NCI-H2171 (cell line): ENCODE measurements at places on chromosomes 2 and 18.

DNA sequence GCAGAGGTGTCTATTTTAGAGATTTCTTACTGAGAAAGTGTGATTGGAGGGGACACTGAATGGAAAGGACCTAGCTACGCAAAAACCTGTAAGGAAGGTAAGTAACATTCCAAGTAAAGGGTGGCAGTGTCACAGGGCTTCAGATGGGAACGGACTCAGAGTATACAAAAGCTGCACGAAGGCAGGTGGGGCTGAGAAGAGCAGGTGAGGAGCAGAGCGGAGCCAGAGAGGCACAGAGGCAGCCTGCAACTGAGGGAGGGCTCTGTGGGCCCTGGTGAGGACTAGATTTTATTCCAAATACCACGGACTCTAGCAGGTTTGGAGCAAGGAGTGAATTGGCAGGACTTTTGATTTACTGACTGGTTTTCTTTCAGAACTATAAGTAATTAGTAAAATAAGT is 331.3 kb upstream of the PKDCC start:
- no peak for DNase-seq

- no peak for DNase-seq
These were observed 154.8 kb upstream of the FHL2 start for GRCh38 chr2:105553538-105554196.

GRCh38 chr18:46294751-46295150 is 190.6 kb downstream of the HAUS1 start:
- no peak for DNase-seq

DNA sequence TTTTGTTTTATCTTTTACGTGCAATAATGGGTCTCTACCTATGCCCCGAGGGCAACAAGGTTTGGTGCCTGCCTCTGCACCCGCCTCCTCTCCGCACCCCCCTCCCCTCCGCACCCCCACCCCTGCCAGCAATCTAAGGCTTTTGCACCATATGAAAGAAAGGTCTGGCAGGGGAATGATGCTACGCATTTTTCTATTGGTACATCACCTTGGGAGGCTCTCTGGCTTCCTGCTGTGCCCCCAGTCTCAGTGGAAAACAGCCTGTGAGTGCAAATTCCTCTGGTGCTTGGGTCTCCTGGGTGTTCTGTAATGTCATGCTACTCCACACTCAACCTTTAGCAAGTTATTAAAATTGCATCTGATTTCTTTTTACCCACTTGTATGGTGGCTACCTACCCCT is 161.3 kb upstream of the SMAD7 start:
- DNase-seq = no peak

DNA sequence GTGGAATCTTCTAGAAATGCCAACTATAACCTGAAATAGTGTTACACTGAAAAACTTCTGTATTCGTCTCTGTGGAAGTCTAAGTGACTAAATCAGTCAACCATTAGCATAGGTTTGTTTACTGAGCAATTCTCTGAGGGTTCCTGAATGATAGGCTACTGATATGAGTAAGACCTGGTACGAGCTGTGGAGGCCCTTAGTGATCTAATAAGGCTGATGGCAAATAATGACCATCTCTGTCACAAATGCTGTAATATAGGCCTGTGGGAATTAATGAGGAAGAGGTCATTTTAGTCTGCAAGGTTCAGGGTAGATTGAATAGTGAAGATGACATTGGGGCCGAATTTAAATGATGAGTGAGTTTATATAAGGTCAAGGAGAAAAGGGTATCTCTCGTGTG is 82.5 kb downstream of the MGAT5 start:
- DNase-seq = no peak

DNA sequence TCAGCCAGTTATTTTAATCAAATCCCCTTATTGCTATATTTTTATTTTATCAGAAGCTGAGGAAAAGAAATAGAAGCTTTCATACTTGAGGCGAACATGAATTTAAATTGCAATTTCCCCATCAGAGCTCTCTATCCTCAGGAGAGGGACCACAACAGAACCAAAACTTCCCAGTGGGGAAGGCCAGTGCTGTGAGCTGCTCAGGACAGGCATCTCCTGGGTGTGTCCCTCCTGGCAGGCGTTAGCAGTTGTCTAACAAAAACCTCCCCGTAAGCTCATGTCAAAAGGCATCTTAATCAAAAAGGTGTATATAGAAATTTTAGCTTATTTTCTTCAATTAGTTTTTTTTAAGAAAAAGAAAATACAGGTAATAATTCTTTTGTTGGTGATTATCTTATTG is 93.0 kb downstream of the PID1 start:
- no peak for DNase-seq

- no peak for DNase-seq
These were observed 35.2 kb upstream of the CDH19 start for GRCh38 chr18:66638856-66639629.
